ENCODE measurements at places on chromosomes 13 and 19. TPM values are rescaled to one million over a fixed set of nuclear protein-coding genes. Genes with fewer than 3 reads are reported as not detected.

SKA3 gene
- 4.2 TPM for total RNA-seq

SPRYD7 gene
- 3.3 TPM for total RNA-seq

IZUMO4 gene
- total RNA-seq: 1.4 TPM

TIMM44 gene
- total RNA-seq: 20.6 TPM

PLEKHG2 gene
- total RNA-seq: 12.9 TPM

ONECUT3 gene
- total RNA-seq: not detected

WIZ gene
- 4.6 TPM for total RNA-seq

TSEN34 gene
- 40.1 TPM for total RNA-seq

CBARP gene
- total RNA-seq: 1.2 TPM

TNNI3 gene
- total RNA-seq: not detected

RASGRP4 gene
- not detected for total RNA-seq

HIPK4 gene
- under 0.01 TPM for total RNA-seq

ZFP28 gene
- 5.7 TPM for total RNA-seq

SAFB2 gene
- total RNA-seq: 30.2 TPM

SULT2A1 gene
- not detected for total RNA-seq

LGALS4 gene
- total RNA-seq: 0.34 TPM

LINGO3 gene
- total RNA-seq: not detected

PSG1 gene
- not detected for total RNA-seq

AKAP8L gene
- 51.1 TPM for total RNA-seq

CHAMP1 gene
- total RNA-seq: 5.4 TPM

MYO1F gene
- total RNA-seq: 0.54 TPM

CKM gene
- not detected for total RNA-seq

TMEM38A gene
- total RNA-seq: 1.4 TPM

OR4F17 gene
- total RNA-seq: not detected

KCNC3 gene
- 0.43 TPM for total RNA-seq

SLITRK6 gene
- not detected for total RNA-seq

SHISA7 gene
- total RNA-seq: not detected

PLPPR3 gene
- total RNA-seq: under 0.01 TPM

OR7C1 gene
- not detected for total RNA-seq

LMTK3 gene
- total RNA-seq: under 0.01 TPM

MEIOSIN gene
- not detected for total RNA-seq

PRR20A gene
- not detected for total RNA-seq

SOX1 gene
- total RNA-seq: not detected

IGFL1 gene
- not detected for total RNA-seq

RASAL3 gene
- 18.0 TPM for total RNA-seq

ZNF724 gene
- total RNA-seq: 3.7 TPM

MCEMP1 gene
- total RNA-seq: not detected

TMEM238 gene
- 0.22 TPM for total RNA-seq

NFIX gene
- 21.7 TPM for total RNA-seq

FLT1 gene
- 20.1 TPM for total RNA-seq

COLGALT1 gene
- total RNA-seq: 37.9 TPM

MUC16 gene
- not detected for total RNA-seq

FAM124A gene
- 5.3 TPM for total RNA-seq

BEST2 gene
- total RNA-seq: not detected

Data from dermis lymphatic vessel endothelial cell (primary cell).